Stimulated activated memory B cell treated with anti-CD40 and anti-IgM and Interleukin-4, amounts not matched to agents 10 μg/mL and 1 μg/mL and 100 μg/mL, for 72 hours (primary cell): ENCODE measurements at places on chromosomes 16 and 17.

DNA sequence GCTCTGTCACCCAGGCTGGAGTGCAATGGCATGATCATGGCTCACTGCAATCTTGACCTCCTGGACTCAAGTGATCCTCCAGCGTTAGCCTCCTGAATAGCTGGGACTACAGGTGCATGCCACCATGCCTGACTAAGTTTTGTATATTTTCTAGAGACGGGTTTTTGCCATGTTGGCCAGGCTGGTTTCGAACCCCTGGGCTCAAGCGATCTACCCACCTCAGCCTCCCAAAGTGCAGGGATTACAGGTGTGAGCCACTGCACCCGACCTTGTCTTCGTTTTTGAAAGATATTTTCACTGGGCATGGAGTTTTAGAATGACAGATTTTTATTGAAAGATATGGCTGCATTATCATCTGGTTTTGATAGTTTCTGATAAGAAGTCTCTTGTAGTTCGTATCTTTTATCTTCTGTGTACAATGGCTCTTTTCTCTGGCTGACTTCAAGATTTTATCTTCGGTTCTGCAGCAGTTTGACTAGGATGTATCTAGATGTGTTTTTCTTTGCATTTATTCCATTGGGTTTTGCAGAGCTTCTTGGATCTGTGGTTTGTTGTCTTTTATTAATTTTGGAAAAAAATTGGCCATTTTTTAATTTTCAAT, 14.6 kb downstream of the ADGRG5 start:
- no peaks in the 10 kb centered on the region for H3K27me3 ChIP-seq
- no peak for ATAC-seq
- H3K4me3 ChIP-seq: no peak overlapping the region
- peaks cover 65% of the 10 kb centered on the region for H3K4me1 ChIP-seq

- H3K4me1 ChIP-seq: no peaks in the 10 kb centered on the region
- H3K36me3 ChIP-seq: peaks cover 36% of the 10 kb centered on the region
- no peak overlapping the region for H3K27ac ChIP-seq
- no peaks in the 10 kb centered on the region for H3K27me3 ChIP-seq
Observed at GRCh38 chr17:28173031-28173561, 130.6 kb downstream of the NLK start.

DNA sequence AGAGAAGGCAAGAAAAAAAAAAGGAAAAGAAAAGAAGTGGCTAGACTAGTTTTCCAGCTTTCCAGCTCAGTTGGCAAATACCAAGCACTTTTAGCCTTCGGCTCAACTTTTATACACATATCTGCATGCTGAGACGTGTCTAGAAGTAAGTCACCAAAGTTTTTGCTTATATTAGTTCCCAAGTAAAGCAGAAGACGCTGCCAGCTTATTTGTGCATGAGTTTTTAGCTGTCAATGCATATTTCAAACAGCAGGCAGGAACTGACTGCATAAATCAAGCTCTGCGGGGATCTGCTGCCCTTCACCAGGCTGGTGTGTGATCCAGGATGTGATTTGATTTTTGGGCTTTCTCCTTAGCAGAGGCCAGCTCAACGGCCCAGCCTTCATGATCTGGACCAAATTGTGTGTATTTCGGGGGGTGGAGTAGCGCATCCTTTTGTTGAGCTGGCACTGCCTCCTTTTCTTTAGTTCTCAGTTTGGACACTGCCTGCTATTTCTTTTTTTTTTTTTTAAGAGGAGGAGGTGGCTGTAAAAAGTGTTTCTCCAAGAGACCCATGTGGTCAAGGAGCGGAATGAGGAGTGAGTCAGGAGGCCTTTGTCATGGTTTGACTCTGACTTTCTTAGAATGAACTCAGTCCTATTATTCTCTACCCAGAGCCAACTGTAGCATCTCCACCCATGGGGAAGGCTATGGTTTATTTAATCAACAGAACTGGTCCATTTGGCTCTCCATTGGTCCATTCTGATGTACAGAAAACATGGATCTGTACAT, 162.6 kb upstream of the XYLT1 start:
- no peak overlapping the region for H3K27ac ChIP-seq
- peaks cover 28% of the 10 kb centered on the region for H3K27me3 ChIP-seq
- H3K36me3 ChIP-seq: peaks cover 6% of the 10 kb centered on the region
- no peak for ATAC-seq

DNA sequence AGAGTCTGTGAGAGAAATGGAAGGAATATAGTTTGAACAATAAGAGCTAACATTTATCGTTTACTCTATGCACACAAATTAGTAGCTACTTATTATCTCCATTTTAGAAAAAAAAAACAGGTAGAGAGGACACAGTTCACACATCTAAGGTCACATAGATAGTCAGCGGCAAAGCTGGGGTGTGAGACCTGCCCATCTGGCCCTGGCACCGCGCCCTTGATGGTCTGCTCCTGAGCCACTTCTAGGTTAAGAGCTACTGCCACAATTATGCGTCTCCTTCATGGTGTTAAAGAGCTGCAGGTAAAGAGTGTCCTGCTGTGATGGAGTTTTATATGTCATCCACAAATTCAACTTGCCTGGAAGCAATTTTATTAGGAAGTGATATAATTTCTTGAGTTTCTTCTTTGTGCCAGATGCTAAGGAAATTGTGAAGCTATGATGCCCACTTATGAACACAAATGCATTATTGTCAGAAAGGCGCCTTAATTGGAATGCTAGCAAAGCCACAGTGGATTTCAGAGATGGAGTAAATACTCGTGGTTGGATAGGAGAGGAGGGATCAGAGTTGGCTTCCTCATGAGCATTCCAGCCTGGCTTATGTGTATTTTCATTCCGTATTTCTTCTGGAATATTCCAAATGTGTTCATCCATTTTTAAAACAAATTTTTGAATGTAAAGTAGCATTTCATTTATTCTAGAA, 21.3 kb upstream of the MFSD6L start:
- ATAC-seq: no peak
- no peak overlapping the region for H3K4me3 ChIP-seq
- H3K36me3 ChIP-seq: peaks cover 23% of the 10 kb centered on the region

DNA sequence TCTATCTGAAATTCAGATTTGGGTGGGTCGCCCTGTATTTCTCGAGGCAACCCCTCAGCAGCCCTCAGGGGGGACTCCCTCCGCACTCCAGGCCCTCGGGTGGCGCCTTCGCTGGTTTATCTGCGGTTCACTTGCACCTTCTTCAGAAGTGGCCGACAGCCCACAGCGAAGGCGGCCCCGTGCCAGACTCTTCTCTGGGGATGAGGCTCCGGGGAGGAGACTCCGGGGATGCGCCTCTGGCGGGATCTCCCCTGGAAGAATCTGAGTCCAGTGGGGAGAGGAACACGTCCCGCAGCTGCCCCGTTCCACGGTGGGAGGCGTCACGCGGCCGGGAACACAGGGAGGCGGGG, 63.9 kb upstream of the DNAJA2 start:
- H3K36me3 ChIP-seq: no peaks in the 10 kb centered on the region
- H3K27me3 ChIP-seq: no peaks in the 10 kb centered on the region
- H3K27ac ChIP-seq: peak overlapping the region; percentile 69
- peak overlapping the region; percentile 86 for H3K4me3 ChIP-seq
- ATAC-seq: peak; percentile 50

DNA sequence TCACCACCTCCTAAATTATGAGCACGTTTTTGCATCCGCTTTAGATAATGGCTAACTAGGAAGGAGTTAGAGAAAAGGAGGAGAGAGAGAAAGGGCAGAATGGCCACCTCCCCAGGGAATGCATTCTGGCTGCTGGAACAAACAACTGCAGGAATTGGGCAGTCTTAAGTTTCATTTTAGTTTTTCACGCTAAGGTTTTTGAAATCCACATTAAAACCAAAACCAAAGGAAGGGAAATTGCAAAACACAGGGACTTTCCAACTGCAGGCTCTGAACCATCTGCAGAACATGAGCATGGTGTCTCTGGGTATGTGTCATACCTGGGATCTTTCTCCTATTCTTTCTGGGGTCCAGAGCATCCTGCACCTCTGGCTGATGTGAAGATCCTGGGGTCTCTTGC, 12.1 kb upstream of the CCL8 start:
- no peak overlapping the region for H3K27ac ChIP-seq
- no peaks in the 10 kb centered on the region for H3K36me3 ChIP-seq
- no peak for ATAC-seq
- no peaks in the 10 kb centered on the region for H3K4me1 ChIP-seq

- peak; percentile 56 for ATAC-seq
- H3K4me1 ChIP-seq: peaks cover 42% of the 10 kb centered on the region
- peaks cover 12% of the 10 kb centered on the region for H3K36me3 ChIP-seq
Observed at GRCh38 chr16:10296956-10297340, 88.9 kb upstream of the ATF7IP2 start.

GRCh38 chr16:4915226-4915761, 21.7 kb downstream of the PPL start:
- H3K27ac ChIP-seq: no peak overlapping the region
- H3K4me3 ChIP-seq: no peak overlapping the region
- no peaks in the 10 kb centered on the region for H3K36me3 ChIP-seq
- no peak for ATAC-seq

DNA sequence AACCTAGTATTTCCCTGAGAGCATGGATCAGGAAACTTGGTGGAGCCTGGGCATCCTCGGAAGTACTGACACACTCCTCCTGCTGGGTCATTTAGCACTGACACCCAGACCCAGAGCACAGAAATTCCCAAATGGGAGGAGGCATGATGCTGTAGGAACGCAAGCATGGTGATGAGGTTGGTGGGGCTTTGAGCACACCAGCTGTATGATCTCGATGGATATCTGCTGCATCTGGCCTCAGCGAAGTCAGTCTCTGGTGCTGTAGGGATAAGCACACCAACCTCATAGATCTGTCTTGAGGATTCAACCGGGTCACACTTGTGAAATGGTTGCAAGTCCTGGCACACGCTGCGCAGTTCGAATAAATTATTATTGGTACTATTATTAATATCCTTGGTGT, 52.5 kb downstream of the SHISA6 start:
- no peak overlapping the region for H3K4me3 ChIP-seq
- ATAC-seq: no peak
- H3K27ac ChIP-seq: no peak overlapping the region
- no peaks in the 10 kb centered on the region for H3K4me1 ChIP-seq
- no peaks in the 10 kb centered on the region for H3K27me3 ChIP-seq
- no peaks in the 10 kb centered on the region for H3K36me3 ChIP-seq

DNA sequence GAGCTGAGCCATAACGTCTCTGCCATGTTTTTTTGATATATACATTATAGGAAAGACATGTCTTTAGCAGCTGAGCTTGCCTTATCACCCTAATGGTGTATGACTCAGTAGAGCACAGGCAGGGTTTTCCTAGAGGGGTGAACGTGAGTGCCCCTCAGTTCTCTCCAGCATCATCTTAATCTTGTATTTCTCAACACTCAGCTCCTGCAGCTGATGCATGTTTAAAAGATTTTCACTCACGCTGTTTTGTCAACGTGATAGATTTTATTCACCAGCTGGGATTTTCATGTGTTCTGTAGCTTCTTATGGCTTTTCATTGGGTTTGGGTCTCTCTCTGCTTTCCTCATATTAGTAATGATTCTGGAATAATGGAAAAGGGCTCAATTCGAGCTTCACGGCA, 186.0 kb upstream of the PMFBP1 start:
- H3K4me1 ChIP-seq: no peaks in the 10 kb centered on the region
- ATAC-seq: no peak
- no peak overlapping the region for H3K27ac ChIP-seq
- no peaks in the 10 kb centered on the region for H3K36me3 ChIP-seq
- H3K4me3 ChIP-seq: no peak overlapping the region

DNA sequence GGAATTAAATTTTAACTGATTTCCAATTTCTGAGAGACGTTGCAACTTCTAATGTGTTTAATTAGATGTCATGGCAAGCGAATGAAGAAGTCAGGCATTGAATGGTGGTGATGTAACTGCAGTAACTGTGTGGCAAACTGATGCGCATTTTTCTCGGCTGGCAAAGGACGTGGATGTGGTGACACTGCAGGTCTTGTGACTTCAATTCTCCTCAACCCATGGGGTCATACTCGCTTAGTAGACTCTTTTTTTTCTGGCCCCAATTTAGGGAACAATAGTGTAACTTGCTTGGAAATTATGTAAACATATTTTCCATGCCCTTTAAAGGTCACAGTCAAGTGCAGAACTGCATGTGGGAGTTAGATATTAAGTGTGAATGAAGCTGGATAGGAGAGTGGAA, 1.9 kb upstream of the FAM20A start:
- H3K36me3 ChIP-seq: no peaks in the 10 kb centered on the region
- H3K27ac ChIP-seq: no peak overlapping the region
- H3K27me3 ChIP-seq: peaks cover 62% of the 10 kb centered on the region
- H3K4me1 ChIP-seq: peaks cover 14% of the 10 kb centered on the region

DNA sequence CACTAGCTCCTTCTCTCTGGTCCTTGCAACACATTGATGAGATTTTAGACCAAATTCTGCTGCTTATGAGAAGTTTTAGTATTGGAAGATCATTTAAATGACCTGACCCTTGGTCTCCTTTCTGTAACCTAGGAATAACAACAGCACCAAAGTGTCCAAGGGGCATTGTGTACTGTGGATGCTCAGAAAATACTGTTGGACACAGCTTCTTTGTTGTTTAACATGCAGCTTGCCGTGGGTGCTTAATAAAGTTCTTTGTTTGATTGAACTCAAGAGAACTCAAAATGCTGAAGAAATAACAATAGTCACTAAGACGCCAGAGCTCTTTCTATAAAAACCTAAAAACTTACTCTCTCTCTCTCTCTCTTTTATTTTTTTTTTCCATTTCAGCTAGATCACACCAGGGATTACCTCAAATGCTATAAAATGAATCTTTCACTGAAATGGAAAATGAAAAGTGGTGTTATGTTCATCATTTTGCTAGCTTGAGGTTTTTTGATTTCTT, 548.9 kb upstream of the CDH8 start:
- no peak overlapping the region for H3K4me3 ChIP-seq
- ATAC-seq: no peak
- H3K36me3 ChIP-seq: no peaks in the 10 kb centered on the region

DNA sequence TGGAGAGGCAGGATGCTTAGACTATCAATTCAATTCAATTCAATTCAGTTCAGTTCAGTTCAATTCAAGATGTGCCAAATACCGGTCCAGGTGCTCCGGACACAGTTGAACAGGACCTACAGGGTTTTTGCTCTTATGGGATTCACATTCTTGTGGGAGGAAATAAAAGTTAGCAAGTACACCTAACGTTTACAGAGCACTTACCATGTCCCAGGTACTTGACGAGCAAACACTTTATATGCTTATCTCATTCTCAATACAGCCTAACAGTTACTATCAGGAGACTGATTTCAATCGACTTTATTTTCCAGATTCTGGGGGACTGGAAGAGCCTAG, 467 bp upstream of the GDE1 start:
- peaks cover 51% of the 10 kb centered on the region for H3K4me1 ChIP-seq
- no peak for ATAC-seq
- peak overlapping the region; percentile 97 for H3K4me3 ChIP-seq

- no peaks in the 10 kb centered on the region for H3K27me3 ChIP-seq
- H3K27ac ChIP-seq: no peak overlapping the region
- H3K4me3 ChIP-seq: no peak overlapping the region
- H3K4me1 ChIP-seq: no peaks in the 10 kb centered on the region
- no peak for ATAC-seq
Observed at GRCh38 chr16:86537486-86537885, 17.5 kb downstream of the MTHFSD start.

- peaks cover 13% of the 10 kb centered on the region for H3K27me3 ChIP-seq
- ATAC-seq: peak; percentile 6
- H3K4me3 ChIP-seq: no peak overlapping the region
- H3K4me1 ChIP-seq: no peaks in the 10 kb centered on the region
Observed at GRCh38 chr16:70591615-70592014, 54.7 kb upstream of the IL34 start.

GRCh38 chr17:69712801-69713311, 298.4 kb downstream of the MAP2K6 start:
- H3K4me1 ChIP-seq: no peaks in the 10 kb centered on the region
- peaks cover 21% of the 10 kb centered on the region for H3K27me3 ChIP-seq
- H3K36me3 ChIP-seq: no peaks in the 10 kb centered on the region
- no peak overlapping the region for H3K4me3 ChIP-seq

GRCh38 chr17:73639322-73639721, 4.9 kb downstream of the SDK2 start:
- H3K4me3 ChIP-seq: no peak overlapping the region
- H3K4me1 ChIP-seq: peaks cover 32% of the 10 kb centered on the region
- no peaks in the 10 kb centered on the region for H3K27me3 ChIP-seq
- ATAC-seq: no peak
